Foreskin keratinocyte (primary cell): ENCODE measurements at places on chromosomes 1 and 21.
A peak's percentile ranks its signal among the peaks of the same experiment; 100 is the strongest.

DNA sequence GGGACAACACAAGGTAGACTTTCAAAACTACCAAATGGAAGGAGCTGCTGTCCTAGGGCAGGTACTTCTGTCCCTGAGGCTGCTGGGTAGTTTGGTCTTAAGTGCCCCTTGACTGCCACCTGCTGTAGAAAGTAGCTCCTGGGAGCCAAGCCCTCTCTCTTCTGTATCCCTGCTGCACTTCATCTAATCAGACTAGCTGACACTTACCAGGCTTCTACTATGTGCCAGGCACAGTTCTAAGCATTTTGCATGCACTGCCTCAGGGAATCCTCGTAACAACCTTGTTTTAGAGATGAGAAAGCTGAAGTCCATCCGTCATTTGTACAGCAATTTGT is 15.9 kb upstream of the SRSF4 start:
- no peak for DNase-seq

DNA sequence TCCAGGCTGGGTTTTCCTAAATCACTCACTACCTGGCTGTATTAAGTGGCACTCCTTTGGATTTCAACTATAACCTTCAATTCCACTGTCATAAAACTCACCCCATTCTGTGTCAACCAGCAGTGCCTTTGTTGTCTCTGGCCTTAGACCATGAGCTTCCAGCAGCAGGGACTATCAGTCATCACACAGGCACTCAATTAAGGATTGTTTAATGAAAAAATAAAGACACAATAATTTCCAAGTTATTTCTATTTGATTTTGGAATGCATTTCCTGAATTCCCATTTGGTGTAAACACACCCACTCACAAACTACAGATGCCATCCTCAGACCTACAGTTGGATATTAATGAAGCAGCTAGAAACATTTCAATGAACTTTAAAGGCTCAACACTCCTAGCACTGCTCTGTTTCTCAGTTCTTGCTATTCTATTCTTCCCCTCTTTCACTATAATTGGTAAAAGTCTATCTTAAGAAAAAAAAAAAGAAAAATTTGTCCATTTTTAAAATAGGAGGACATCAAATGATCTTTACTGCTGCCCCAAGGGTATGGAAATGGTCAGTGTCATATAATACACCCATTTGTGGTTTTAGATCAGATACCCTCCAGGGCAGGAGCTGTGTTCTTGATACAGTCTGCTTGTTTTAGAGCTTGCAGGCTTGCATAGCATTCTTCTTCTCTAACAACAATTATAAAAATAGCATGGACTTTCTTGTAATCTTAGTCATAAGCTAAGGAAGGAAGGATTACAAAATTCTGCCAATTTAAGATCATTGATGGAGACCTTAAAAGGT is 156.4 kb downstream of the PTGER3 start:
- DNase-seq, result no peak

DNA sequence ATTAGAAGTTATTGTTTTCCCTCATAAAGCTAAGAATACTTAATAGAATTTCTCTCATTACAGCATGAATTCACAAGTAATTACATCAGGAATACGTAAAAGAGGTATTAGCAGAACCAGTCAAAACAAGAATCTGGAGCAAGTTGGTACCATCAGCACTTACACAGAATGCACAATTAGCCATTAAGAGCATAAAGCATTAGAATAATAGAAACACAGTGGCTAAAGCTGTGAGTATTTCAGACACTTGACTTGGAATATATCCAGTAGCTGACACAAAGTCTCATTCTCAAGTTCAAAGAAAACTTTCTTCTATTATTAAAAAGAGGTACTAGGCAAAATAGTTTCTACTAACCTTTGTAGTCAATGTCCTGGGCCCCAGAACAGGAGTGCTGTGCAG is 49.6 kb downstream of the KRTAP19-8 start:
- DNase-seq, result no peak

DNA sequence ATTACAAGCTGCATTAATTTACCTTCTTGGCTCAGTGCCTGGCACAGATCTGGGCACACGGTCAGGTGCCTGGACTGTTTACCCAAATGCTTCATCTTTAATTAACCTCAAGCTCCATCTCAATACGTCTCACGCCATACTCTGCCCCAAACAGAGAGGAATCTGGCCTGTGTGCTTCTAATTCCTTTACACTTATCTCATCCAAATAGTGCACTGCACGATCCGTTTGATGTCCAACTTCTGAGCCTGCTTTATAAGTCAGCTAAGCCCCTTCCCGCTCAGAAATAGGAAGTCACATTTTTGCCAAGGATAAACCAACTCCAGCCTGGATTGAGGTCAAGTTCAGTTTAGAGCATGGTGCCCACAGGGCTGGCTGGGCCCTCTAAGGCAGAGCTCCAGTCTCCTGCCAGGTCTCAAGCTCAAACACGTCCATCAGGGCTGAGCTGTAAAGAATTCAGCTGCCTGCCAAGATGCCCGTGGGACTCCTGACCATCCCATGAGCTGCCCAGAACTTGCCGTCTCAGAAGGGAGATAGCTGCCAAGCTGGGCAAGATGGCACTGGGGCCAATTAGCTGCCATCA is 233.5 kb downstream of the TRABD2B start:
- DNase-seq, result peak; percentile 75

DNA sequence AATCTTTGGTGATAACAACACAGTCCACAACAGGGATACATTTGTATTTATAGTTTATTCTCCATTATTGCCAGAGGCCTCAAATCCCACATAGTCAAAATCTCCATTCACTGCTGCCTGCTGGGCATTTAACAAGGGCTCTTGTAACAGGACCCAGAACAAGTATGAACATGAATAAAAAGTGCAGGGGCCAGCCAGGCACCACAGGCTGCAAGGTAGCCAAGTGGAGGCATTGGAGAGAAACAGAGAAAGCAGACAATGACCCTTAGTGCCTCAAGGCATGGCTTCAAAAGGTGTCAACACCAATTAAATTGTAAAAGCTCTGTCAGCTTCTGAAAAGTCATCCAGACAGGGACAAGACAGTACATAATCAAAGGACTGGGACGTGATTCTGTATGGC is 116.8 kb downstream of the ATP6V1G3 start:
- no peak for DNase-seq

- no peak for DNase-seq
These were observed 14.1 kb downstream of the MYOCOS start for GRCh38 chr1:171636141-171636540.

- DNase-seq, result no peak
These were observed 91.9 kb downstream of the NFIA start for GRCh38 chr1:61174060-61174795.

DNA sequence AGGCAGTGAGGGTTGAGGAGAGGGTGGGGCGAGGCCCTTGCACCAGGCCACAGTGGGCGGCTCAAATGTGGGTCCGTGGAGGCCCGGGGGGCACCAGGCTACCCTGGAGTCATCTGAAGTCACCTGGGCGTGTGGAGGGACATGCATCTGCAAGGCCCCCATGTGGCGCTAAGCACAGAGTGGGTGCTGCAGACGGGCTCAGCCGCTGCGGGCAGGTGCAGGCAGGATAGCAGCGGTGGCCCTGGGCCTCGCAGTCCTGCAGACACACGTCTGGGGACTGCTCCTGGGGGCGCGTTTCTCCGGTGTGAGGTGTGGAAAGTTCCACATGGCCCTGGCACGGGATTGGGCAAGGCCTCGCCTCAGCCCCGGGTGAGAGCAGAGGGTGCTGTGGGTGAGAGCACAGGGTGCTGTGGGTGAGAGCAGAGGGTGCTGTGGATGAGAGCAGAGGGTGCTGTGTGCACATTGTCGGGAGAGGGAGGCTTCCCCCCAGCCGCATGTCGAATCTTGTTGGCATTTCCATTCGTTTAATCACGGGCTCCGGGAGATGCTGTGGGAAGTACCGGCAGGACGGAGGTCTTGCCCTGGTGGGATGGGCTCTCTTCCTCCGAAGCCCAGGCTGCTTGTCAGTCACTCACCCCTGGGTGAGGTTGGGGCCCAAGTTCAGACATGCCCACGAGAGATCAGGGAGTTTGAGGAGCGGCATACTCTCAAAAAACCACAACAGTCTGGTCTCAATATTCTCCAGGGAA is 46.5 kb downstream of the TP73 start:
- peak; percentile 92 for DNase-seq

GRCh38 chr1:67713057-67713846 is 28.3 kb downstream of the GADD45A start:
- no peak for DNase-seq

- no peak for DNase-seq
These were observed 135.6 kb upstream of the KCNJ15 start for GRCh38 chr21:38120984-38121855.

DNA sequence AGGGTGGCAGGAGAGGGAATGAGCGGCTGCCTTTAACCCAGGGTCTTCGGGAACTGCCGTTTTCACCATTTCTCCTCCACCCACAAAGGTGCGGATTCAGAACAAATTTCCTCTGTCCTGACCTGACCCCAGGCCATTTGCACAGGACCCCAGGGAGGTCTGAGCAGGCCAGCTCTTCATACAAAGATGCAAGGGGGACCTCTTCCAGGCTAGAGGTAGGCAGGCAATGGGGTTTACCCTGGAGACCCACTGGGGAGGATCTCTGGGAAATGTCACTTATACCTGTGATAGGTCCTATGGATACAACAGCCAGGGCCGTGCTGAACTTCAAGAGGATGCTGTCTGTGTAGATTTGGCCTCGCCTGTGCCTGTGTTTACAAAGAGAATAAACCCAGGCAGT is 89.7 kb upstream of the VAMP3 start:
- DNase-seq, result no peak

DNA sequence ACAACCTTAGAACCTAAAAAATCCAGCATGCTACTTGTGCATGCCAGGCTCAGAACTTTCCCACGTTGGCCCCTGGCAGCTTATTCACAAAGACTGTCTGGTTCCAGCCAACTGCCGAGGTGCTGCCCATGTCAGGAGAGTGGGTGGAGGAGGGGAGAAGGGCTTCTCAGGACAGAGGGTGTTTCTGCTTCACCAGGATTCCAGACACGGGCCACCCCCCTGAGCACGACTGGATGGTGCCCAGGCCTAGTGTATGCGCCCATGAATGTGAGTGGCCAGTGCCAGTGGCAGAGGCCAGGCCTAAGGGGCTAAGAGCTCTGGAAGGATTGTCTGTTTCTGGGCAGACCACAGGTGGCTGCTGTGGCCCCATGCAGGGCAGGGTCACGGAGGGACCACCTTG is 148.2 kb upstream of the COL6A1 start:
- DNase-seq, result no peak

GRCh38 chr1:82845866-82846265 is 1045.1 kb downstream of the ADGRL2 start:
- DNase-seq, result no peak

- no peak for DNase-seq
These were observed 1671.1 kb downstream of the MRPL39 start for GRCh38 chr21:23936224-23936623.

- DNase-seq, result peak; percentile 7
These were observed 265.7 kb downstream of the PTBP2 start for GRCh38 chr1:96987186-96987703.

GRCh38 chr1:31987135-31987619 is 26.5 kb upstream of the KHDRBS1 start:
- DNase-seq, result no peak

DNA sequence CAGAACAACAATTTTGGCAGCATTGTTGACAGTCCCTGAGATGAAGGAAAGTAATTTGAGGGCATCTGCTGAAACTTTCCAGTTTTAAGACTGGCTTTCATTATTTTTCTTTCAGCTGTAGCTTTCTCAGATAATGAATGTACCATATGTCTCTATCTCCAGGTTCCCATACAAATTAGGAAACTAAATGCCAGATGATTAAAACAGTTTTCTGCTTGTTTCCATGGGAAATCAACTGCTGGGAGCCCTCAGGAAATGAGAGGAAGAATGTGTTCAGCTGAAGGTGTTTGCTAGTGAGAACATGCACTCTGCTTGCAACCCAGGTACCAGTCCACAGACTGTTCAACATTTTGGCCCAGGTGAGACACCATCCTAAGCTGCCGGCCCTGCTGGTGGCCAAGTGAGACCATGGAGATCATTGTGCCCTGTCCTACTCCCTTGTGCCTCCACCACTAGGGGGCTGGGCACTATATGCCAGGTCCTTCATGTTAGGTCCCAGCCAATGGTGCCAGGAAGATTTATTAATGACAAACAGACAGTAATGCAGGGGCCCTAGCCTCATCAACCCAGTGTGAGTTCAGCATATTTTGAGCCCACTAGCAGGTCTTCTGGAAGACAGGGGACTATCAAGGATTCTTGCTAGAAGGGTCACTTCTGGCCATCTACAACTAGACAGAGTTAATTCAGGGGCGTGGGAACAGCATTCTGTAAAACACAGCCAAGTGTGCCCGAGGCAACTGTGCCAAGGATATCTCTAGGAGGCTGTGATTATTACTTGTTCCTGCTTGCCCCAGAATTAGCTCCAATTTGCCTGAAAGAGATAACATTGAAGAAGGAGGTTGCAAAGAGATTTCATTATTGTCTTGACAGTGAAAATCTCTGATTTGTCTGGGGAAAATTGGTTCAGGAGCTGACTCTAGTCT is 17.0 kb upstream of the LRRC8C start:
- peak; percentile 63 for DNase-seq

- no peak for DNase-seq
These were observed 170.1 kb downstream of the SEC16B start for GRCh38 chr1:177799746-177800145.

GRCh38 chr1:157831968-157832626 is 9.5 kb downstream of the CD5L start:
- no peak for DNase-seq

DNA sequence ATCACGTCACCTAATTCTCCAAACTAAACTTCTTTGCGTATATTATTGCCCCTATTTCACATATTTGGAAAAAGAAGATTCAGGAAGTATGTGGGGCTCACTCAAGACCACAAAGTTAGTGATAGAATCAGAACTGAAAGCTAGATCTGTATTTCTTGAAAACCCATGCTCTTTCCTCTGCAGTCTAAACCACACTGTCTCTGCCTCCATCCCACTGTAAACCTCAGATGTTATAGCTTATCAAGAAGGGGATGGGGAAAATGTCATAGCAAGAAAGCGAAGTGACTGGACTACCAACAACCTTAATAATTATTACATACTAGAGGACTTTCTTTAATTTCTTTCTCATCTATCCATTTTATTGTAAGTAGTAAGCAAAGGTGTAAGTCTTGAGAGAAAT is 257.7 kb upstream of the SGIP1 start:
- DNase-seq, result no peak

GRCh38 chr21:33458861-33459260 is 20.9 kb downstream of the TMEM50B start:
- DNase-seq, result no peak

DNA sequence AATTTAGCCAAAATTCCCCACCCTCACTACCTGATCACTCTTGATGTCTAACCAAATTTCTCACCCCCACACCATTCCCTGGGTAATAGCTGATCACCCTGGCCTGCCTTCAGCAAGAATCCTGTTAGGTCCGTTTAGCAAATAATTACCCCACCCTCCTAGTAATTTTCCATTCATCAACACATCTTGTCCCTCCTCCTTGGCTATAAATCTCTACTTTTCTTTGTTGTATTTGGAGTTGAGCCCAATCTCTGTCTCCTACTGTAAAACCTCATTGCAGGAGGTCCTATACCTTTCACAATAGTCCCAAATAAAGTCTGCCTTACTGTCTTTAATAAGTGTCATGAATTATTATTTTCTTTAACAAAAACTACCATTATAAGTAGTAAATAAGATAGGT is 6.9 kb upstream of the PRKAA2 start:
- no peak for DNase-seq
